Fibroblast of gingiva (primary cell): ENCODE measurements at places on chromosomes 6 and 20.

GRCh38 chr20:8389381-8390036 is 257.4 kb downstream of the PLCB1 start:
- DNase-seq: peak; percentile 64

- peak; percentile 54 for DNase-seq
Measured at GRCh38 chr20:33653218-33653899, 8.8 kb upstream of the C20orf144 start.

DNA sequence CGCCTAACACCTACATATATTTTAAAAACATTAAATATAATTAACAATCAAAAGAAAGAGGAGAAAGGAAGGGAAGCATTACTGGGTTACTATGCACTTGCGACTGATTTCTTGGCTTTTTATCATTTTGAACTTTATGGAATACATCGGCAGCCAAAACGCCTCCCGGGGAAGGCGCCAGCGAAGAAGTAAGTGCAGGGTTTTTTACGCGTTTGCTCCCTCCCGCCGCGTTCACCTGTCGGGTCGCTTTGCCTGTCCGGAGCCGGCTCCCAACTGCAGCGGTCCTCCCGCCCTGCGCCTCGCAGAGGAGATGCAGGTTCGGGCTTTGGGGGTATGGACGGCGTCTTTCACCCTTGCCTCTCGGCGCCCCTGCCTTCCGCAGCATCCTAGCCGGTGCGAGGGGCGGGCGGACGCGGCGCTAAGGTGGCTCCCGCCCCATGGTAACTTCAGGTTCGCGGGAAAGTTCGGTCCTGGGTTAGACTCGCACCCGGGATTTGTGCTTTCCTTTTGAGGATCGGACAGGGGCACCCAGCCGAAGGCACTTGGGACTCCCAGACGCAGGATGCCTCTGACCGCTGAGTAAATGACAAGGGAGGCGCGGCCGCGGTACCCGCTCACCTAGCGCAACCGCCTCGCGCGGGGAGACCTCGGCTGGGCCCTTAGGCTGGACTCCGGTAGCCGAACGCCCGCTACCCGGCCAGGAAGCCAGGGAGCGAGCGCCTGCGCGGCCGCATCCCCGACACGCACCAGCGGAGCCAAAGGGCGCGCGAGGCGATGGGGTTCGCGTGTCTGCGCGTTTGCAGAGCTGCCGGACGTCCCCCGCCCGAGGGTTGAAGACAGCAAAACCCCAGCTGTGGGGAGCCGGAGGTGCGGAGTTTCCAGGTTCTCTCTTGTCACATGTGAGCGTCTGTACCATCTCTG is 891 bp downstream of the RSPO3 start:
- DNase-seq: peak; percentile 7

- no peak for DNase-seq
Measured at GRCh38 chr20:46816886-46817638, 77.6 kb upstream of the EYA2 start.

GRCh38 chr6:157813750-157814455 is 9.1 kb upstream of the SNX9 start:
- peak; percentile 90 for DNase-seq

DNA sequence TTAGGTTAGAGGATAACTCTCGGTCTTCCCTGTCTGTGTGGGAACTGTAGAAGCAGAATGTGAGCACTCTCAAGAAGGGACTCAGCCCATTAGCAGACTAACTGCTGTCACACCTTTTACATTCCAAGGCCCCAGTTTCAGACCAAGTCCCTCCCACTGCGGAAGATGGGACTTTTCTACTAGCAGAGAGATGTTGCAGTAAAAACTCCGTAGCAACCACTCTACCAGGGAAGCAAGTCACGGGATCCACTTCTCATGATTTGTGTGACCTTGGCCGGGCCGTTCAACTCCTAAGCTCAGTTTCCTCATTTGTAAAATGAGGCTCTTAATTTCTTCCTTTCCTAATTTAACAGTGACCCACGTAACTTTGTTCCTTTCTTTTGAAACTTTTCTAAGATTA is 77.1 kb upstream of the SLC4A11 start:
- DNase-seq: no peak

- DNase-seq: peak; percentile 95
Measured at GRCh38 chr6:3592371-3592941, 135.6 kb upstream of the SLC22A23 start.
